AG20443 (cell line): ENCODE measurements at places on chromosomes 2 and 18.

DNA sequence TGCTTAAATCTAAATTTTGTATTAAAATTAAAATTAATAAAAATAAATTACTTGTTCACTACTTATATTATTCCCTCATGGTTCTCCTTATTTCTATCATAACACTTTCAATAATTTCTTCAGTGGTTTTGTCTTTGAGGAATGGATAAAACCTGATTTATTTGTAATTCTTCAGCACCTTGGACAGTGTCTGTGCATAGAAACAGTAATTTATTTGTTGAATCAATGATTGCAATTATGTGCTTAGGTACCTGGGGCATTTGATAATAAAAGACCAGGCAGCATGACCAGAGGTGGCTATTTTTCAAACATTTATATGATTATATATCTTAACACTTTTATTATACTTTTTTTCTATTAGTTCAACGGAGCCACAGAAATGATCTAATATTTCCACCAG is 1062.7 kb downstream of the DSC3 start:
- no peak for DNase-seq

GRCh38 chr18:45765796-45766195 is 41.8 kb downstream of the SLC14A1 start:
- no peak for DNase-seq

GRCh38 chr2:179107737-179108136 is 57.8 kb upstream of the CCDC141 start:
- DNase-seq = no peak

- no peak for DNase-seq
Measured at GRCh38 chr2:129689653-129690448, 289.6 kb upstream of the RAB6C start.

- no peak for DNase-seq
Measured at GRCh38 chr2:117199511-117199910, 615.0 kb upstream of the DDX18 start.

DNA sequence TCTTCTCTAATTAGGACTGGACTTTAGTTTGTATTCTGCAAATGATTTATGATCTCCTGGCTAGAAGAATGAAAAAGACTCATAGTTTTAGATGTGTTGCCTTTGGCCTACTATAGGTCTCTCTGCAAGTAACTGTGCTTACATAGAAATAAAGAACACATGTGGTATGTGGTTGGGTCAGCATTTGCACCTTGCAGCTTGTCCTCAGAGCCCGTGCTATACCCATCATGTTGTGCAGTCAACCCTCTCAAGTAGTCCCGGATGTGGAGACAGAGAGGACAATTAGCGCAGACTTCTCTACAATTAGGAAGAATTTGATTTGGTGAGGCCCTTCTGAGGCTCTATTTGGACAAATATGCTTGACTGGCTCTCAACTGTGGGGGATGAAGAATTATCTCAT is 203.7 kb upstream of the ITGA4 start:
- no peak for DNase-seq
